Activated CD4-positive, alpha-beta memory T cell treated with anti-CD3 and anti-CD28 coated beads, Interleukin-2, amount 10 ng/mL, durations not matched to agents 7 days and 5 days (primary cell): ENCODE measurements at places on chromosomes 4 and X. TPM values are rescaled to one million over a fixed set of nuclear protein-coding genes. Genes with fewer than 3 reads are reported as not detected.

PHKA1 gene
- total RNA-seq, result 1.6 TPM

COQ2 gene
- total RNA-seq, result 20.7 TPM

DNA sequence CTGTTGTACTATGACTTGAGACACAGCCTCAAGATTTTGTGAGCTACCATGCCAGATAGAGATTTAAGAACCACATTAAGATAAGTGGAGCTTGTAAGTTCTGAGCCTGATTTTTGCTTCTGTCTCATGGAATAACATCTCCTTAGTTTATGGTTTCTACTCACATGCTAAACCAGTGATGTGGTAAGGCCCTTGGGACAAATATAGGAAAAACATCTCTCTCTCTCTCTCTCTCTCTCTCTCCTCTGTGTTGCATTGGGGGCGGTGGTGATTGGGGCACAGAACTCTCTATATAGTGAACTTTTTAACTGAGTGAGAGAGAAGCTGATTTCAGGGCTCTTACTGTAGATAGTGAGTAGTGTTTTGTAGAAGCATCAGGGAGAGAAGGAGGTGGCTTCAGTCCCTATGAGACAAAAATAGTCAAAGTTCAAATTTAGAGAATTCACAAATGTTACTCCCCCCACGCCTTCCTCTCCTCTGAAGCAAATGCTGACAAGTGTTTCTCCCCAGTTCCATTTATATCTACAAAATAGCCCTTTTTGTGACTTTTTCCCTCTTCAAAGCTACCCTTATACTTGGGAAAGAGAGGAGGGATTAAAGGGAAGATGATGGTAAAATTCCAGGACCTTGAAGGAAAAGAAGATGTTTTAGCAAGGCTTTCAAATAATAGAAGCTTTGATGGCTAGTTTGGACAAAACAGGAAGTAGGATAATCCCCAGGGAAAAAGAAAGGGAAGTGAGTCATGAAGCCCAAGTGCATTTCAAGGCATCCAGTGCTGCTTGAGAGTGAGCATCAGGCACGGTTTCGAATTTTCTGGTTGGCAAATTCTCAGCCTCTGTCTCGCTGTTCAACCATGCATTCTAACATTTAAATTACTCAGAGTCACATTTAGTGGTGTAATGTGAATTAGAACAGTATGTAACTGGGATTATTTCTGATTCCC lies 134.3 kb upstream of the AP1S2 start:
- no peaks in the 10 kb centered on the region for H3K36me3 ChIP-seq
- H3K4me1 ChIP-seq, result no peaks in the 10 kb centered on the region
- H3K4me3 ChIP-seq, result no peak overlapping the region
- DNase-seq, result no peak
- no peaks in the 10 kb centered on the region for H3K27me3 ChIP-seq
- no peak overlapping the region for H3K27ac ChIP-seq

DNA sequence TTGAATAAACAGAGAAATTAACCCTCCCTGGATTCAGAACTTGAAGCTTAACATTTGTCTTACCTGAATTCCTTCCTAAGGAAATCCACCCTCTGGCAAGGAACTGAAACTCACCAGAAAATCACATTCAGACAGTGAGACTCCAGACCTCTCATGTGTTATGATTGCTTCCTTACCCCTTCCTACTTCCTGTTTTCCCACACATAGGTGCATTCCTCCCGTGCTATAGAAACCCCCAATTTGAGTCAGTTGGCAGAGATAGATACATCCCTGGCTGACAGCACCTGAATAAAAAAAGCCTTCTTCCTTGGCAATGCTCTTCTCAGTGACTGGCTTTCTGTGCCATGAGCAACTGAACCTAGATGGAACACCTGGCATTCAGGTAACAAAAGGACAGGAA lies 157.0 kb upstream of the SMIM31 start:
- H3K4me3 ChIP-seq, result no peak overlapping the region
- no peak for DNase-seq
- no peaks in the 10 kb centered on the region for H3K4me1 ChIP-seq
- H3K27ac ChIP-seq, result no peak overlapping the region
- H3K36me3 ChIP-seq, result no peaks in the 10 kb centered on the region

HCCS gene
- total RNA-seq, result 20.8 TPM

GRCh38 chrX:66635360-66635759 lies 3.5 kb downstream of the EDA2R start:
- H3K27ac ChIP-seq, result no peak overlapping the region
- no peaks in the 10 kb centered on the region for H3K36me3 ChIP-seq
- no peak overlapping the region for H3K4me3 ChIP-seq
- H3K4me1 ChIP-seq, result peaks cover 22% of the 10 kb centered on the region
- no peaks in the 10 kb centered on the region for H3K27me3 ChIP-seq
- no peak for DNase-seq

DNA sequence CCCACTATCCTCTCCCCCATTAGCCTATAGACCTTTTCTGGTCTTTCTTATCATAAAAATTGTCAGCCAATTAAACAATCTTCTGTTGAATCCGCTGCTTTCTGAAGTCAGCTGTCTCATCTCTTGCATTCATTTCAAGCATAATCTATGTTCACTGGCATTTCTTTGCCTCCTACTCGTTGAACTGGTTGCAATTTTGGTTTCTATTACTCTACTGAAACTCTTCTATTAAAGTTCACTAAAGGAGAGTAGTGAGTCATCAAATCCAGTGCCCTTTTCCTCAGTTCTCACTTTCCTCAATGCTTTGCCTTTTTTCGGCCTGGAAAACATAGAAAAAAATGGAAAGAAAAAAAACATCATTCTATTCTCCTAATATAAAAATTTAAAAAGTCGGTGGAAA lies 23.9 kb upstream of the CXCL13 start:
- H3K4me3 ChIP-seq, result no peak overlapping the region
- no peak for DNase-seq
- peaks cover 26% of the 10 kb centered on the region for H3K27me3 ChIP-seq
- H3K27ac ChIP-seq, result no peak overlapping the region
- H3K4me1 ChIP-seq, result peaks cover 11% of the 10 kb centered on the region

DNA sequence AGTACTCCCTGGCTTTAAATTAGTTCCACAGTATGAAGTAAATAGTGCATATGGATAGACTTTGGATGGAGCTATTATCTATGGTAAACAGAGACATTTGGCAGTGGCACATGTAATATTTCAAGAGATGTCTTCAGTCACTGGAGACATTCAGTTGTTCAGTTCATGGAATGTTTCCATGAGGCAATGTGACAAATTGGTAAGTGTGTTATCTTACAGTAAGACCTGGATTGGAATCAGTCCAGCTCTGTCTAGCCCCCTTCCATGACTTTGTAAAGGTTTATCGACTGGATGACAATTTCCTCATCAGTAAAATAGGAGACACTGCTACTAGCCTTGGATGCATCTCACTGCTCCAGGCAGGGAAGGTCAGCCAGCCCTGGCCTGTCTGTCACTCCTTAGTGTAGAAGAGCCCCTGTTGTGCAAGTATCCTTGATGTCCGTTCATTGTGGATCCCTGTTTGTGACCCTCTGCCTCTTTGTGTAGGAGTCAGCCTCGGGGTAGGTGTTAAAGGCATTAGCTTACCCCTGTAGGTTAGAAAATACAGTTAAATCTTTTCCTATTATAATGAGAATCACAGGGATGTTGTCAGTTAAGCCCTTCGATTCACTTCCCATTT lies 335.9 kb downstream of the ANK2 start:
- H3K27me3 ChIP-seq, result peaks cover 4% of the 10 kb centered on the region
- no peaks in the 10 kb centered on the region for H3K4me1 ChIP-seq
- DNase-seq, result no peak
- no peak overlapping the region for H3K27ac ChIP-seq

MAOB gene
- total RNA-seq, result not detected

CRMP1 gene
- total RNA-seq, result 0.35 TPM

DNA sequence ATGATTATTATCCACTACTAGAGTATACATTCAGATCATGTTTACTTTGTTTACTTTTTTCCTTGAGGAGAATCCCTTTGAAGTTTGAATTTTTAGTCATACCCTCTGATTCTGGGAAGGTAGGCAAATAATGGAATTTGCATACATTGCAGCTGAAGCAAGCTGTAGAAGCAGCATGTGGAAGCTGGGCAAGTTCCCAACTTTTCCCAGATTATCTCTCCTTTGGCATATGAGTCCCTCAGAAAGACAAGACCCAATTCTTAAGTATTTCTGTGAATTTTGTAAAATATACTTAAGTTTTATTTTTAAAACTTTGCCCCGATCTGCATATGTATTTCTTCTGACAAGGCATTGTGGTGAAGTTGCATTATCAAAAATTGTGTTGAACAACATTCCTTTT lies 94.9 kb downstream of the CNKSR2 start:
- DNase-seq, result no peak
- no peaks in the 10 kb centered on the region for H3K4me1 ChIP-seq
- H3K36me3 ChIP-seq, result no peaks in the 10 kb centered on the region
- H3K27me3 ChIP-seq, result no peaks in the 10 kb centered on the region

GRCh38 chr4:168631241-168632162 lies 134.7 kb downstream of the PALLD start:
- H3K27ac ChIP-seq, result no peak overlapping the region
- peaks cover 73% of the 10 kb centered on the region for H3K27me3 ChIP-seq
- no peaks in the 10 kb centered on the region for H3K36me3 ChIP-seq

STK26 gene
- total RNA-seq, result 50.8 TPM
